ENCODE measurements at places on chromosomes 1 and 21.
A peak's percentile ranks its signal among the peaks of the same experiment; 100 is the strongest.

- DNase-seq = no peak
Observed at GRCh38 chr1:227323171-227323966, 5.1 kb upstream of the CDC42BPA start.

DNA sequence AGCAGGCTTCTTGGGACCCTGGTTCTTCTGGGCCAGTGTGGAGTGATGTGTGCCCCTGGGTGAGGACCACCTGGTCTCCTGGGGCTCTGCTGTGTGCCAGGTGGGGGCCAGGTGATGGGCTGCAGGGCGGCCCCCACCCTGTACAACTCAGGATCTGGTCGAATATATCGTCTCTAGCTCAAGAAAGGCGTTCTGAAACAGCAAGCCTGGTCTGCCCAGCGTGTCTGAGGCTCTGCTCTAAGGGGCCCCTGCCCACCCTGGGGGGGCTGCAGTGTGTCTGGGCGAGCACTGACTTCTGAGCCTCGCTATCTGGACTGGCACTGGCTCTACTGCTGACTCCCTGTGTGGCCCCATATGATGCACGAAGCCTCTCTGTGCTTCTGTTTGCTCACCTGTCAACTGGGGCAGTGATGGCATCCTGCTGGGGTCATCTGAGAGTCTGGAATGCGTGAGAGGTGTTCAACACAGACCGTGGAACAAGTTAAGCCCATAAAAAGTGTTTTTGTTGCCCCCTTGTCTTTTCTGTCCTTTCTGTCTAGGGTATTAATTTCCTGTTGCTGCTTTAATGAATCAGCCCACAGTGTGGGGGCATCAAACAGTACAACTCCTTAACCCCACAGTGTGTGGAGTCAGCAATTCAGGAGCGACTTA, 56.0 kb upstream of the TRAPPC10 start:
- DNase-seq = no peak

DNA sequence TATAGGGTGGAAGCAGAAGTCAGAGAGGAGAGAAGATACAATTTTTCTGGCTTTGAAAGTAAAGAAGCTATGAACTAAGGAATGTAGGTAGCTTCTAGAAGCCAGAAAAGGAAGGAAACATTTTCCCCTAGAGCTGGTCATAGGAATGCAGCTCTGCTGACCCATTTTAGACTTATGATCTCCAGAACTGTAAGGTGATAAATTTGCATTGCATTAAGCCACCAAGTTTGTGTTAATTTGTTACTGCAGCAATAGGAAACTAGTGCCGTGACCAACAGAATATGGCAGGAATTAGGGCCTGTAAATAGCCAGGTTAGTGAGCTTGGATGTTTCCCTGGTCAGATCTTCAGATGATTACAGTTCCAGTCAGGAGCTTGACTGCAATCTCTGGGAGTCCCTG, 244.3 kb upstream of the C1orf105 start:
- no peak for DNase-seq

DNA sequence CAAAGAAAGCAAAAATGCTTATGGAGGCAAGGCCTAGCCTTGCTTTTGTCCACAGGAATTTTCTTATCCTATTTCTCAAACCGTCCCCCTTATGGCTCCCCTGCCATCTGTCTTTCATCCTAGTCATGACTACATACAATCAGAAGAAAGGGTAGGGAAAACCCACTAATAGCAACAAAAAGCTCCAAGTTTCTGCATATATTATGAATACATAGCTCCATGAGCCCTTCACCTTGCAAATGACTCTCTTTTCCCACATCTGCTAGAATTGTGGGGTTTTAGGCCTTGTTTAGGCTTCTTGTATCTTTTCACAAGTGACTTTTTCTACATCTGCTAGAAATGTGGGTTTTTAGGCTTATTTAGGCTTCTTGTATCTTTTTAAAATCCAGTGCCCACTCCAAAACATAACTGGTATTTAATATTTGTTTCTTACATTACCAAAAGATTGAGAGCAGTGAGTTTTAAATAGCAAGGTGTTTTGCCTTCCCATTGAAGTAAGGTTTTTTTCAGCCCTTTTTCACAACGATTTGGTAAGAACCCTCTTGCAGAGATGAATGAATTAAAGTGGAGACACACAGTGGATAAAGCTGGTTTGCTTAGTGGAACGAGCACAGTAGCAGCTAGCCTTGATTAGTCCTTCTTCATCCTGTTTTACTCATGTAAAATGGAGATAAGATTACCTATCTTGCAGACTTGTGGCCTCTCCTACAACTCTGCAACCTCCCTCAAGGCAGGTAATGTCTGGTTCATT, 4.4 kb downstream of the GADD45A start:
- peak; percentile 39 for DNase-seq

- peak; percentile 54 for DNase-seq
Observed at GRCh38 chr1:204074274-204075138, 1.6 kb downstream of the SOX13 start.

GRCh38 chr1:36443297-36443696, 7.0 kb downstream of the OSCP1 start:
- no peak for DNase-seq

DNA sequence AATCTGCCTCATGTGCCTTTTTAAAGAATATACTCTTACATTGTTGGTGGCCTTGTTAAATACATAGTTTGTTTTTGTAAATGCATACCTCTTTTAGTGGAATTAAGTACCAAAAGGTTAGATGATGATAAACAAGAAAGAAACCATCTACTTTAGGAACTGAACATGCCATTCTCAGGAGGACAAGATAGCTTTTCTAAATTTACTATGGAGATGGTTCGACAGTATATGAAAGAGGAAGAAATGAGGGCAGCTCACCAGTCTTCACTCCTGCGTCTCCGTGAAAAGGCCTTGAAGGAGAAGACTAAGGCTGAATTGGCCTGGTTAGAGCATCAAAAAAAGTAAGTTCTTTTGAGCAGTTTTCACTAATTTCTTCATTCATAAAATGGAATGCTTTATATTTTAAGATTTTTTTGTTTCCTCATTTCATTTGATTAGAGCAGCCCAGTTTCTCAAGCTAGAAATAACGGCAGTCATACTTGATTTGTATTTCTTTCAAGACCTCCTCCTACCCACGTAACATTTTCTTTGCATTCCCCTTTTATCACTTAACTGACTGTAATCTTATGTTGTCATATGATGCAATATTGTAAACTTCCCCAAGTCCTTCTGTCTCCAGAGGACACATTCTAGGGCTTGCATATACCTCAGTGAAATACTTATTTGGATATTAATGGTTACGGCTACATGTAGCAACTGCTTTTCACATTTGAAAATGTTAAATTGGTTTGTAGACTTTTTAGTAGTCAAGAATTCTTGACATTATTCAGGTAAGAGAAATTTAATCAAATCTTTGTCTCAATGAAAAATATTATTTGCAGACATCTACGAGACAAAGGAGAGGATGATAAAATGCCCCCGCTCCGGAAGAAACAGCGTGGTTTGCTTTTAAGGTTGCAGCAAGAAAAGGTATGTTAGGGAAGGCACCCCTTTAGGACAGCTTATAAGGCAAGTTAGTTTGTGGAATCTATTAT, 99.3 kb downstream of the CEP350 start:
- DNase-seq = no peak

DNA sequence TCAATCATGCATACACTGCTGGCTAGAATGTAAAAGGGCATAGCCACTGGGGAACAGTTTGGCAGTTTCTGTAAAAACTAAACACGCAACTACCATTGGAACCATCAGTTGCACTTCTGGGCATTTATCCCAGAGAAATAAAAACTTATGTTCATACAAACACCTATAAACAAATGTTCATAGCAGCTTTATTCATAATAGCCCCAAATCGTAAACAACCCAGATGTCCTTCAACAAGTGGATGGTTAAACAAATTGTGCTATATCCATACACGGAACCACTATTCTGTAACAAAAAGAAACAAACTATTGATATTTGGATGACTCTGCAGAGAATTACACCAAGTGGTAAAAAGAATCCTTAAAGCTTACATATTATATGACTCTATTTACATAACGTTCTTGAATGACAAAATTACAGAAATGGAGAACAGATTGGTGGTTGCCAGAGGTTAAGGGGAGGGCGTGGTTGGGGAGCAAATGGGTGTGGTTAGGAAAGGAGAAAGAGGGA, 22.8 kb downstream of the LACTBL1 start:
- no peak for DNase-seq

- DNase-seq = no peak
Observed at GRCh38 chr1:214187933-214188332, 93.0 kb upstream of the SMYD2 start.

- DNase-seq = no peak
Observed at GRCh38 chr1:10438677-10439163, 8.5 kb downstream of the CENPS start.

GRCh38 chr1:67261680-67262079, 46.0 kb upstream of the IL12RB2 start:
- DNase-seq = no peak

- DNase-seq = no peak
Observed at GRCh38 chr1:116106646-116107045, 4.6 kb upstream of the MAB21L3 start.

GRCh38 chr1:81420760-81421159, 380.0 kb upstream of the ADGRL2 start:
- DNase-seq = no peak

- DNase-seq = no peak
Observed at GRCh38 chr1:109756848-109757521, 6.7 kb downstream of the EPS8L3 start.

DNA sequence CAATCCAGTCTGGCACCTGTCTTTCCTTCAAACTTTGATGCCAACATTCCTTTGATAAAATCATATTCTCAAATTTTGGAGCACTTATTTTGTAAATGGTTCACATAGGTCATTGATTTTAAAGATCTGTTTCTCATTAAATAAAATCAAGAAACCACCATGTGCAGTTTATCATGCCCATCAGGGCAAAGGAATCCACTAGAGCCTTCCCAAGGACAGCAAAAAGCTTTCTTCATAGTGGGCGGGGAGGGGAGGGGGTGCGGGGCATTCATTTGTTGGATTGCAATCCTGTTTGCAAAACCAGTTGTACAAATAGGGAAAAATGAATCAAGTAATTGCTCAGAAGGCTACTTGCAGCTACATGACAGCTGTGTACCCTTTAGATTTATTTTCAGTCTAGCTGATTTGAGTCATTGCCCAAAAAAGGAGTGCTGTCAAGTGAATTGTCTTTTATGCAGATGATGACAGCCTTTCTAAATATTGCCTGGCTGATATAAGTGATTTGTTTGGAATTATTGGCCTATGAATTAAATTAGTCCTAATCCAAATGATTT, 23.0 kb downstream of the LRRC8B start:
- peak; percentile 84 for DNase-seq

DNA sequence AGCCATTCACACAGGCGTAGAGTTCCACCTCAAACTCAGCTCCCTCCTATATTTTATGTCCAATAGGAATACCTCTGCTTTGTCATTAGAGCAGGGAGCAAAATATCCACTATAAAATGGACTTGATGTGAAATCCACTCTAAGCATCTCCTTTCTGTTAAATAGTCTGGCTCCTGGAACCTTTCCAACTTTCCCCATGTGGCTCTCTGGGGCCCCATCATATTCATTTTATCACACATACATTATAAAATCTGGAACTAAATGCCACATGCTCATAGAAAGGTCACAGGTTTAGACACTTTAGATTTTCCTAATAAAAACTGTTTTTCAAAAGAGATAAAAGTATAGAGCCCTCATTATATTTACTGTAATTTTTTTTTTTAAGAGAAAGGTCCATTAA, 82.1 kb downstream of the PTPN14 start:
- DNase-seq = no peak

DNA sequence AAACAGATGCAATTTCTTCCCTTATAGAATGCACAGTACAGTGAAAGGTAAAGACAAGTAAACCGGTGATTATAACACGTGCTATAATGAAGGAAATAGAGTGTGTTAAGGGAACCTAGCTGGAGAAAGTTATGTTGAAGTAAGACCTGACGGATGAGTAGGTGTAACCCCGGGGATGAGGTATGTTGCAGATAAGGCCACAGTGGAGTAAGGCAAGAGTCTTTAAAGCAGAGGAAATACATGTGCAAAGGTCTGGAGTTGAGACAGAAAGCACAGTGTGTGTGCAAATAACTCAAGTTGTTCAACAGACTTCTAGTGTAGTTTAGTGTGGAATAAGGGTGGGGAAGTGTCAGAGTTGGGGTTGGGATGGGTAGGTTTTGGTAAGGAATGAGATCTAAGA, 2.9 kb downstream of the DBT start:
- no peak for DNase-seq

GRCh38 chr1:91032349-91032748, 10.5 kb upstream of the ZNF644 start:
- DNase-seq = no peak

DNA sequence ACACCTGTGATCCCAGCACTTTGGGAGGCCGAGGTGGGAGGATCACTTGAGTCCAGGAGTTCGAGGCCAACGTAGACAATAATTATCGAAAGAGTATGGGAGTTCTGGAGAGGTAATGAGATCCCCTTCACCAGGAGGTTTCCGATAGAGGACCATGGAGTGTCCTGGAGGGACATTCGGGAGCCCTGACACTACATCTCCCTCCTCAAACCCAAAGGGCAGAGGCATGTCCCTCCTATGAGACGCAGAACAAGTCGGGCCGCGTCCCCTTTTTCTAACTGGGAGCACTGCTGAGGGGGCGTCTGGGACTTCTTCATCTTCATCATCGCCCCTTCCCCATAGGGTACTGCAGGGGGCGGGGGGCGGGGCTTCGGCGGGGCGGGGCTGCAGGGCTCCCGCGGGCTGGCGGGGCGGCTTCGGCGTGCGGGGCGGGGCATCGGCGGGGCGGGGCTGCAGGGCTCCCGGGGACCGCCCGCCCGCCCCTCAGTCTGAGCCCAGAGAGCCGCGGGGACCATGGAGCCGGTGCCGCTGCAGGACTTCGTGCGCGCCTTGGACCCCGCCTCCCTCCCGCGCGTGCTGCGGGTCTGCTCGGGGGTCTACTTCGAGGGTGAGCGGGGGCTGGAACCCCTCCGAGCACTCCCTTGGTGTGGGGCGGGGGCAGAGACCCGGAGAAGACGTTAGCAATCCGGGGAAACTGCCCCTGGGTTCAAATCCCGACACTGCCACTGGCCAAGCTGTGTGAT, at the start of gene THEMIS2:
Gene THEMIS2, plus strand, starts transcription at position 486 of the 743 bp plus-strand sequence. Its CDS starts 28 bp downstream, at position 514.
- DNase-seq = no peak

GRCh38 chr1:36323636-36324352, at the start of gene EVA1B:
Gene EVA1B (minus strand): TSS chr1:36323645. CDS start chr1:36323037, 608 bp downstream.
- peak; percentile 69 for DNase-seq

GRCh38 chr1:228463559-228464455, 23.4 kb upstream of the RNF187 start:
- no peak for DNase-seq

DNA sequence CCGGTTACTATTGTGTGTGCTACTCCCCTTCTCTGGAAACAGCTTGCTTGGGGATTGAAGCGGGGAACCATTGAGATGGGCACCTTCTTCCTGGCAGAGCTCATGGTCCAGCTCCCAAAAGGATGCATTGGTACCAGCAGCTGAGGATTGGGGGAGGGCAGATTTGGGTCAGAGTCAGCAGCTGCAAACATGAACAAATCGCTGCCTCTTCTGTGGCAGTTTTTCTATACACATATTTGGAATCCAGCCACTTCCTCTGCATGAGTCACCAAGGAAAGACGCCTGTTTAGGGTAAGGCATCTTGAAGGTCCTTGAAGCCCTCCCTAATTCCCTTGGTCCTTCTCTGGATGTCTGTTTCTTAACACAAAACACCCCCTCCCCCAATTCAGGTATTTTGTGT, 104.7 kb downstream of the DAB1 start:
- peak; percentile 27 for DNase-seq

GRCh38 chr1:35642471-35642955, 1.2 kb upstream of the PSMB2 start:
- no peak for DNase-seq

All from RKO (cell line).